ENCODE measurements at places on chromosomes 13 and 19.

- DNase-seq, result no peak
Measured at GRCh38 chr13:96229356-96229755, 139.4 kb downstream of the HS6ST3 start.

DNA sequence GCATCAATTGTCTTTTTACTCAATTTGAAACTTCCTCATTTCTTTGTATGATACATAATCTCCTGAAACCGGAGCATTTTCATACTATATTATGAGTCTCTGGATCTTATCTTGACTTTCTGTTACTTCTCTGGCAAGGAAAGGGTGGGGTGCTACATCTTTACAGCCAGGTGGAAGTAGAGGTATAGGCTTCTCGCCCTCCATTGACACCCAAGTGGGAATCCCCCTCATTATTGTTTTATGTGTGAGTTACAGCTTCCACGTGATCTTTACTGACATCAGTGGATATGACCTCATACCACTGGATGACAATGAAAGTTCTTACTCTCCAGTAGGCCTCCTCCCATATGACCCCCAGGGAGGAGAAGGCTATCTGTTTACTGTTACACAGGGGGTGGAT lies 262.1 kb upstream of the DACH1 start:
- DNase-seq, result no peak

DNA sequence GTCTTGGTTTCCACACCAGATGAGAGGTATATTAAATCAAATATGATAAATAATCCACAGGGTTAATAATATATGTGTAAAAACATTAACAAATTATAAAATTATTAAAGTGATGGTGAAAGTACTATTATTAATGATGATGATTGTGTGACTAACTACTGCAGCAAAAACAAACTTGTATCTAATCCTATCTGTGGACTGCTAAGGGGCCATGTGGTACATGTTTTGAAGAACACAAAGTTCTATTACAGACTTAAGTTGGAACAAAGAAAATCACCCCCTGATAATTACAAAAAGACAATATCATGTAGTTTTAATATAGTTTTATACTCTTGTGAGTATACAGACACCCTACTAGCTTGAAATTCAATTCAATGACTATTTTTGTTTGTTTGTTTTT lies 504.2 kb upstream of the NBEA start:
- no peak for DNase-seq

- DNase-seq, result no peak
Measured at GRCh38 chr19:28457620-28458019, 755.3 kb downstream of the UQCRFS1 start.

GRCh38 chr13:73039201-73040108 lies 19.4 kb upstream of the KLF5 start:
- no peak for DNase-seq

- no peak for DNase-seq
Measured at GRCh38 chr13:26540334-26540733, 17.1 kb upstream of the WASF3 start.

GRCh38 chr19:4386041-4386782 lies 14.1 kb downstream of the SH3GL1 start:
- DNase-seq, result no peak

- DNase-seq, result no peak
Measured at GRCh38 chr19:18488403-18488723, 33.5 kb downstream of the ELL start.

DNA sequence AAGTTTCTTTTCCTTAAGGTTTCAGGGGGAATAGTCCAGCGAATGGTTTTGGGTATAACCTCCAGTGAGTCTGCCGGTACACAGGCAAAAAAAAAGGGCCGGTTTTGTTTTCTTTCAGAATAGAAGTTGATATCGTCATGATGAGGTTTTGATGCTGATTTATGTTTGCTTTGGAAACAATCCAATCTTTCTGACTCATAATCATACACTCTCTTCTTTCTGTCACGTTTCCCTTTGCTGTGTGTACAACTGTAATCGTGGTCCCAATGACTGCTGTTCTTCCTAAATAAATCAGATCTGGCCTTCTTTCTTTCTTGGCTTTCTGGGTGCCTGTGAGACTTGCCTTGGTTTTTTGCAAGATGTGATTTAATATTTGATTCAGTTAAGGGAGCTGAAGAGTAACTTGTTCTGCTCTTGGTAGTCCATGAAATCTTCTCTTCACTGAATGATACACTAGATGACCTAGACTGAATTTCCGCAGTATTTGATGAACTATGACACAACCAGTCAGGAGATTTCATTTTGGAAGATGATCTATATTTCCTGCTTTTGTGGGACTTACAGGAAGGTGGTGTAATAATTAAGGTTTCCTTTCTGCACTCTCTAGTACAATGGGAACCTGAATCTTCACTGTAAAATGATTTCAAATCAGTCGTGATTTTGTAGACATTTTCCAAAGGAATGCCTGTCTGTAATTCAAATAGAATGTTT lies 34.9 kb upstream of the METTL21C start:
- DNase-seq, result no peak

DNA sequence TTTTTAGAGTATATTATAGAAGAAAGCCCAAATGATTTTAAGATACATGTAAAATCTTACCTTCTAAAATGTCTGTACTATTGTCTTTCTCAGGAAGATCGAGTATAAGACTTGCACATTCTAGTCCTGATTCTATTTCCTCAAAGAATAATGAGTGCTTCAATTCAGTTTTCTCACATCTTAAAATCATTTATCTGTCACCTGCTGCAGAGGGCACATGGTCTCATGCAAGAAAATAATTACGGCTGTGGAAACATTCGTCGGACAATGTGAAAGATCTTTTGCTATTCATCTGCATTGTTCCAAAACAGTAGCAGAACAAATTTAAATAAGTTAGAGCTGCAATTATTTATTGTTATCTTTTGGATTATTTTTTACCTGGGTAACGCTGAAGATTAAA lies 1403.5 kb downstream of the PCDH9 start:
- DNase-seq, result no peak

GRCh38 chr13:80337288-80338081 lies 3.4 kb downstream of the SPRY2 start:
- DNase-seq, result no peak

GRCh38 chr19:1945899-1946298 lies 4.9 kb downstream of the CSNK1G2 start:
- DNase-seq, result no peak

DNA sequence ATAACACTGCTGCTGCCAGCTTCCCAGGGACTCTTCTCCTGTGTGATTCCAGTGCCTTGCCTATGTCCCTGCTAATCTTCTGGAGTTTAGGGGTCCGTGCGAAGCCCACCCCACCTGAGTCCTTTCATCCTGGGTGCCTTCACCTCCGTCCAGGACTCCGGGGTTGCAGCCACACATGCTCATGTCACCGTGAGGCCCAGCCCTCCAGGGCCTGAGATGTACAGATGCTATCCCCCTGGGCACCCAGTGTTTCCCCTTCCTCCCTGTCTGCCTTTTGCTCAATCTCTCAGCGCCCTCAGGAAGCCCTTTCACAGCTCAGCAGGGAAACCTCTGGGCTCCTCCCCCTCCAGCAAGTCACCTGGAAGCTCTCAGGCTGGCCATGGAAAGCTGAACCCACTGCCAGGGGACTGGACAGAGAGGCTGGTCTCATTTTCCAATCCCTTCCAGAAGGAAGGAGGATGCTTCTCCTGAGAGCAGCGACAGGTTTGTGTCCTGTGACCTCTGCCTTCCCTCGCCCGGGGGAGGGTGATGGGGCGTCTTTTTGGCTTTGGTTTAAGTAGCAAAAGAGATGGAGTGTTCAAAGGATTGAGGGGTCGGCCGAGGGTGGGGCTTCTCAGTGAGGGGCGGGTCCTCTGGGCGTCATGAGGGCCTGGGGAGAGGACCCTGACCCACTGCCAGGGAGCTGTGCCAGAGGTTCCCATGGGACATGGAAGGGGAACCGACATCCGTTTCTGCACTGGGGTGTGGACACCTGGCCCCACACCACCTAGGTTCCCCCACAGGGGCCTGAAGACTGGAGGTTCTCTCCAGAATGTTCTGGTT lies 30.8 kb upstream of the TFDP1 start:
- no peak for DNase-seq

GRCh38 chr13:25992076-25992475 lies 59.7 kb downstream of the SHISA2 start:
- no peak for DNase-seq

DNA sequence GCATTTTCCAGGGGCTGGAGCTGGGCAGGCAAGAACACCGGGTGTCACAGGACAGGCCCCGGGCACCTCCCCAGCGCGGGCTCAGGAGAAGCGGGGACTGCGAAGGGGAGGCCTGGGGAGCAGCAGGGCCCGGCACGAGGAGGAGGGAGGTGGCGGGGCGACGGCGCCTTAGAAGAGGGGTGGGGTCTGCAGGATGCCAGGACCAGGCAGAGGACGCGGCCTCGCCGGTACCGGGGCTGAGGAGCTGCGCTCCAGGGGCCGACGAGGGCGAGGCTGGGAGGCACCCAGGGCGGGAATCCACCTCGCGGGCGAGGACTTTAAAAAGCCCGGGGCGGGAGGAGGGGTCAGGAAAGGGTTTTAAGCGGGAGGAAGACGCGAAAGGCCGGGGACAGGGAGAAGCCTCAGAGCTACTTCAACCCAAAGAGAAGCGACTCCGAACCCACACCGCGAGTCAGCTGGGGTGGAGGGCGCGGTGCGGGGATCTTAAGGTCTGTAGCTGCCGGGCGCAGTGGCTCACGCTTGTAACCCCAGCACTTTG lies 665 bp downstream of the ZNF347 start:
- DNase-seq, result no peak

GRCh38 chr19:40416918-40417642 lies 3.9 kb upstream of the PRX start:
- DNase-seq, result no peak

GRCh38 chr19:16032509-16033135 lies 43.7 kb upstream of the TPM4 start:
- DNase-seq, result no peak

DNA sequence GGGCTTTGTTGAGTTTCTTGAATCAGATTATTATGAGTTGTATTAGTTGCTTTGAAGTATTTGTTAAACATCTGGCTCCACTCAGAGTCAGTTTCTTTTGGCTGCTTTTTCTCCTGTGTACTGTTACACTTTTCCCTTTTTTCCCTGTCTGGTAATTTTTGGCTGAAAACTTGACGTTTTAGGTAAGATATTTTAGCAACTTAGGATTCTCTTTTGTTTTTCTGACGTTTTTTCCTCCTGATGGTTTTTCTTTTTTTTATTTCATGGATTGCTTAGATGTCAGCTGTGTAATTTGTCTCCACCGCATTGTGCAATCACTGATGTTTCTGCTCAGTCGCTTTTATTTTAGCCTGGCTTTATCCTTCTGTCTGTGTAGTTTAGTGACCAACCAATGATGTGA lies 20.7 kb downstream of the RFC3 start:
- no peak for DNase-seq

DNA sequence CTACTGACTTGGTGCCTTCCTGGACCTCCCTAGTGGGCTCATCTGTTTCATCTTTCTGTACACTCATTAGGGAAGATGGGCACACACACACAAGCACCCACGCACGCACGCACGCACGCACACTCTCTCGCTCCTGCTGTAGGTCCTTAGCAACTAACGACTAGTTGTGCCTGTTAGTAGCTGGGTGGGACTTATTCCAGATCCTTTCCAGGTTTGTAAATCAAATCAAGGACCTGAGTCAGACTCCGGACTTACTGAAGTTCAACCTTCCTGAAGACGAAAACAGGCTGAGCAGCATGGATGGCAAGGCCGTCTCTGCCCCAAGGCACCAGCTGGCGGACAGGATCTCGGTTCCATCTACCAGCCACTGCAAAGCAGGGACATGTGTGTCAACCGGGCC lies 76.2 kb downstream of the SLC15A1 start:
- no peak for DNase-seq

DNA sequence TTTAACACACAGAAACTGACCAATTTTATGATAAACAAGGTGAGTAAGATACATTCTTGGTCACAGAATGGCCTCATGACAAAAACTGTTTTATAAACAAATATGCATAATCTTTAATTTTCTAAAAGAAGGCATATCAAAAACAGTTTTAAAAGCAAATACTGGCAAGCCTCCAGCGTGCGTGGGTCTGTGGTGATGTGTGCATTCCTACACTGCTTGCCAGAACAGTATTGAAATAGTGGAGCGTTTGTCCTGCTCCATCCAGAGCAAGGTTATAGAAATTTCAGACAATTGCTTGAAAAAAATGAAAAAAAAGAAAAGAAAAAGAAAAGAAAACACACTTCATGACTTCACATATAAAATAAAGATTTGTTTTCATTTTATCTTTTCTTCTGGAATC lies 140.9 kb downstream of the MZT1 start:
- DNase-seq, result no peak

Data from stimulated activated CD8-positive, alpha-beta memory T cell treated with anti-CD3 and anti-CD28 coated beads, Interleukin-15, amount 100 ng/mL, for 24 hours (primary cell).